ENCODE measurements at places on chromosomes 3 and 15.

DNA sequence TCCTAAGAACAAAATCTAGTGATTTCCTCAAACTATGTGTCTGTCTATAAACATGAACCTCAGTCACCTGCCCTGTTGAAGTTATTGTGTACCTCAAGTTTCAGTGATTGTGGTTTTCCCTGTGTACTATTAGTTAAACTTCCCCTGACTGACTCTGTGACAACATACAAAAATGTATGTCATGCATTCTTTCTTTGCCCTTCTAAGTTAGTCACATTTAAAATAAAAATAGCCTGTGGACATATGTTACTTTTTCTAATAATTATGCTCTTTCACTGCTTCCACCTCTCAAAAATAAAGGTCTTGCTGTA, 29.8 kb downstream of the EPHA6 start:
- no peak for DNase-seq

DNA sequence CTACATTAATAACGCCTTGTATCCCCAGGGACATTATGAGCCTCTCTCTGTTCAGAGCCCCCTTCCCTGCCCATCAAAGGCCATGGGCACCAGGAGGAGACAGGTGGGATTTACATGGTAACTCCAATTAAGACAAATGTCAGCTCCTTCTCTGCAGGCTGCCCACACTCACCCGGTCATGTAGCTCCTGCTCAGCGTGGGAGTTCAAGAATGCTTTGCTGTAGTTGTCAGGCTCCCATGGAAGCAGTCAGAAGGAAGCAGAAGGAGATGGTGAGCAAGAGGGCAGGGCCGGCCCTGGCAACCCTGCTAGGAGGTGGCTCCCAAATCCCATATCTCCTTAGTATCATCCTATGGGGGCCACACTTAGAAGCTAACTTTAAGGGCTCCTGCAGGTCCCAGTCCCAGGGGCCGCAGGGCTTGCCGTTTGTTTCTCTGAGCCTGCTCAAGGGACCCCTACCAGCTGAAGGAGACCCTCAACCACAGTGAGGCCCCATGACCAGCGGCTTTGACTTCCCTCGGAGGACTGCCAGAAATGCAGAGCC, 218.4 kb upstream of the TLE3 start:
- DNase-seq: no peak

- no peak for DNase-seq
Observed at GRCh38 chr3:178236555-178237277, 299.5 kb upstream of the KCNMB2 start.

GRCh38 chr15:92128788-92129187, 264.9 kb upstream of the ST8SIA2 start:
- no peak for DNase-seq

DNA sequence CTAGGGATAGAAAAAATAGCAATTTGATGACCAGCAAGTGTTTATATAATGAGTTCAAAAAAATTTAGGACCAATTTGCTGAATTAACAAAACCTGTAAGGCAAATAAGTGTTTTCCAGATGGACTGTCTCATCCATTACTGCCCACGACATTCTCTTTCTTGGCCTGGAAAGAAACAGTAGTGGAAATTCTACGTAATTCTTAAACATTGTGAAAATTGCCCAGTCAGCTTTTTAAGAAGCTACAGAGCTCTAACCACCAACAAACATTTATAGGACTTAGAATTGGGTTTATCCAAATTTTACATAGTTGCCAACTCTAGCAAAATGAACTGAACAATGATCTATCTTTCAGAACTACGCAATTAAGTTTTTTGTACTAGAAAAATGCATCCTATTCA, 227.7 kb upstream of the PEX5L start:
- no peak for DNase-seq

GRCh38 chr3:18880691-18881090, 267.6 kb upstream of the KCNH8 start:
- DNase-seq: no peak

DNA sequence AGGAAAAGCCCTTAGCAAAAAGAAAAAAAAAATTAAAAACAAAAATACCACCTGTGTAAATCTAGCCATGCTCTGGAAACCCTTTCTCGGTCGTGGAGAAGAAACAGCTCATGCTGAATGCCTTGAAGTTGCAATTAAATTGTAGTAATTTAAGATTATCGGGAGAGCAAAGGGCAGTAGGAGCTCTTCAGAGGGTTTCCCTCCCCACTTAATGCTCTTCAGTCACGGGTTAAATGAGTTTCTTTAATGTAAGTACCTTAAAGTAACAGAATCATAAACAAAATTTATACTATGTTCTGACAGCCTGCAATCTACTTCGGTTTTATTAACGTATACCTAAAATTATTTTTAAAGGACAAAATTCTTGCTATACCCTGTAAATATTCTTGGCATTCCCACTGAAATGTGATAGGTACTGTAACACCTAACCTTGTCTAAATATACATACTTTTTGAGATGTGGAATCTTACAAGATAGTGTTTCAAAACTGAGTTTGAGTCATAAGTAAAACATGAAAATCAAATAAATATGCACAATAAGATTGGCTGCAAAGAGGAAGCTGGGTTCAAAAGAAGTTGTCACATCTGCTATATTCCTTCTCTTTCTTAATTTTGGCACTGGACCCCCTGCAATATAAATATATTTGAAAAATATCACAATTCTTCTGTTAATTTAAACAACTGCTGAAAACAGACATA, 5.3 kb downstream of the FOXP1 start:
- no peak for DNase-seq

- no peak for DNase-seq
Observed at GRCh38 chr3:51937014-51937413, 4.7 kb downstream of the RRP9 start.

- DNase-seq: no peak
Observed at GRCh38 chr3:173401369-173401768, 3.8 kb downstream of the NLGN1 start.

All from esophagus squamous epithelium (tissue), 5 donors.